ENCODE measurements at places on chromosomes 11 and 22.

GRCh38 chr11:17648528-17648927 is 70.8 kb upstream of the MYOD1 start:
- no peak for DNase-seq

DNA sequence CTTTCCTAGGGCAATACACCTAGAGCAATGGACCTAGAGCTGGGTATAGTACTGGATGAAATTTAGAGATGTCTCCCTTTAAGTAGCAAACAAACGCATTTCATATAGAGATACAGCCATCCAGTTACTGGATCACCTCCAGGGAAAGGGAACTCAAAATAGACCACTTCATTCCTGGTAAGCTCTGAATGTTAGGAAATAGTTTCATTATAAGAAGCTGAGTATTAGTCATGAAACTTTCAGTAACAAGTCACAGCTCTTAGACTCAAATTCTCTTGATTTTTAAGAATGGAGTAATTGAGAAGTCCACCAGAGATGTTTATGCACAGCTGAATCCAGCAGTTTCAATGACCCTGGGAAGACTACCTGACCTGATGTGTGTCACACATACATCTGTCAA is 221.9 kb downstream of the FAM76B start:
- DNase-seq = no peak

- DNase-seq = no peak
These were observed 104.7 kb downstream of the DCDC1 start for GRCh38 chr11:31264834-31265233.

GRCh38 chr11:64489831-64490441 is 101.1 kb upstream of the SLC22A12 start:
- no peak for DNase-seq

DNA sequence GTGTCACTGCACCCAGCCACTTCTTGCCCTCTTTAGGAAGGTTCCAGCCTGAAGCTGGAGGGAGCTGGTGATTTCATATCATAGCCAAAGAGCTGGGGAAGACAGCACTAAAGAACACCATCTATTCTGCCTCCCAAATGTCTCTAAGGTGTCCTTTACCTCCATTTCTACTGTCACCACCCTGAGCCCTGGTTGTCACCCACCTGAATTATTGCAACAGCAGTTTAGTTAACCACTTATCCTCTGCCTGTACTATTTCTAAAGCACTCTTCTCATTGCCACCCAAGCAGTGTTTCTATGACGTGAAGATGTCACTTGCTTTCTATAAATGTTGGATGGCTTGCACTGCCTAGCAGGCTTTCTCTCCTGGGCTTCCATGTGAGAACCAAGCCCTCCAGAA is 69.4 kb upstream of the EED start:
- DNase-seq = no peak

DNA sequence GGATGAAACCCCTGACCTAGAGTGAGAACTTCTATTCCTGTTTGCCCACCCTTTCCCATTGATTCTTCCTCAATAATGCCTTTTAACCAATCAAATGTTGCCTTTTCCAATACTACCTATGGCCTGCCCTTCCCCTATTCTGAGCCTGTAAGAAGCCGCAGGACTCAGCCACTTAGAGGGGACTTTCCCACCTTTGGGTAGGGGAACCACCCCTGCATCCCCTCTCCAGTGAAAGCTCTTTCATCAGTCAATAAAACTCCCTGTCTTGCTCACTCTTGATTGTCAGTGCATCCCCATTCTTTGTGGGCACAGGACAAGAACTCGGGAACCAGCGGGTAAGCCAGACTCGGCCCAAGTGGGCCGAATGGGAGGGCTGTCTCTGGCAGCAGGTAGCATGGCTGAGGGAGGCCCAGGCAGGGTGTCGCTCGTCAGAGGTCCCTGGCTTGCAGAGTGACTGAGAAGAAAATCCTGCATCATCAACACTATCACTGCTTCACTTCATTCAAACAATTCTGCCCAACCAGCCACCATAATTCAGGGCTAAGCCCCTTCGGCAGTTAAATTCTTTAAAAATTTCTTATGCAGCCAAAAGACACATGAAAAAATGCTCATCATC is 30.4 kb downstream of the LDHAL6A start:
- no peak for DNase-seq

GRCh38 chr11:60971520-60971919 is at the start of gene CD6:
Gene CD6 (plus strand): TSS chr11:60971680. CDS start chr11:60971866, 186 bp downstream.
- no peak for DNase-seq

DNA sequence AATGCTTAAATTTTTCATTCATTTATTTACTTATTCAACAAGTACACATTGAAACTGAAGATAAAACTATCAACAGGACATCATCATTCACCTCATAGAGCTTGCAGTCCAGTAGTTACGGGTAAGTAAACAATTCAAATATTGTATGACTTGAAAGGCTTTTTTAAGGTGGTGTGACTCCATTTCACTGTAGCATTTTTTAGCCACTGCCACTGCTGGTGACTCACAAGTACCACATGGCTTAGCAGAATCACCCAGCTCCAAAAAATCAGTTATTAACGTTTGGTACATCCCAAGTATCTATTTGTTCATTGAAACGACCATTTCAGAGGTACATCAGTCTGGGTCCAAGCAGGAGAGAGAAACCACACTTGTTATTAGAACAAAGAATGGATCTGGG is 427.9 kb upstream of the DDI1 start:
- no peak for DNase-seq

DNA sequence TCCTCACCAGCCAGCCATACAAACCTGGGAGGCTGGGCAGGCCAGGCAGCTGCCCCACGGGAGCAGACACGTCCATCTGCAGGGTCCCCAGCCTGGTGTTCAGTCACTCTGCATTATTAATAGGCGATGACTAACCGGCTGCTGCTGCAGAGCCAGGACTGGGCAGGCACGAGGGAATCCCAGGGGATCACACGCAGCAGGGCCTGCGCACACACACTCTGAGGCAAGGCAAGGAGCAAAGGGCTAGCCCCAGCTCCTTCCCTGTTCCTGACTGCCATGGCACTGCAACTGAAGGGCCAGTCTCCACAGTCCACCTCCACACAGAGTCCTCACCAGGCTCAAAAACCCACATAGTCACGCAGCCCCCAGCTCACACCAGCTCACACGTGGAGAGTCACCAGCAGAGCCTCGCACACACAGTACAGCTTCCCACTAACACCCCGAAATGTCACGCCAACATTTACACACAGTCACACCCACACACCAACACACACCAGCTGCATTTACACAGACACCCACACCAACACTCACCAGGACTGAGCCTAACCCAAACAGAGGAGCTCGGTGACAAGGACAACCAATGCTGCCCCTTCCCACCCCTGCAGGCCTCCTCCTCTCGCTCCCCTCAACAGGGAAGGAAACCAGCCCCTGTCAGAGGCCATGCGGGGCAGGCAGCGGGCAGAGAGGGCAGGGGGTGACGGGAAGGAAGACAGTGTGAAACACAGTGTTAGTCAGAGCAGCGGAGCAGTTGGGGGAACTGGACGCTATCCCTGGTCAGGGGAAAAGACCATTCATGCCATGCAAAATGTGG is 47.3 kb downstream of the NRXN2 start:
- DNase-seq = no peak

DNA sequence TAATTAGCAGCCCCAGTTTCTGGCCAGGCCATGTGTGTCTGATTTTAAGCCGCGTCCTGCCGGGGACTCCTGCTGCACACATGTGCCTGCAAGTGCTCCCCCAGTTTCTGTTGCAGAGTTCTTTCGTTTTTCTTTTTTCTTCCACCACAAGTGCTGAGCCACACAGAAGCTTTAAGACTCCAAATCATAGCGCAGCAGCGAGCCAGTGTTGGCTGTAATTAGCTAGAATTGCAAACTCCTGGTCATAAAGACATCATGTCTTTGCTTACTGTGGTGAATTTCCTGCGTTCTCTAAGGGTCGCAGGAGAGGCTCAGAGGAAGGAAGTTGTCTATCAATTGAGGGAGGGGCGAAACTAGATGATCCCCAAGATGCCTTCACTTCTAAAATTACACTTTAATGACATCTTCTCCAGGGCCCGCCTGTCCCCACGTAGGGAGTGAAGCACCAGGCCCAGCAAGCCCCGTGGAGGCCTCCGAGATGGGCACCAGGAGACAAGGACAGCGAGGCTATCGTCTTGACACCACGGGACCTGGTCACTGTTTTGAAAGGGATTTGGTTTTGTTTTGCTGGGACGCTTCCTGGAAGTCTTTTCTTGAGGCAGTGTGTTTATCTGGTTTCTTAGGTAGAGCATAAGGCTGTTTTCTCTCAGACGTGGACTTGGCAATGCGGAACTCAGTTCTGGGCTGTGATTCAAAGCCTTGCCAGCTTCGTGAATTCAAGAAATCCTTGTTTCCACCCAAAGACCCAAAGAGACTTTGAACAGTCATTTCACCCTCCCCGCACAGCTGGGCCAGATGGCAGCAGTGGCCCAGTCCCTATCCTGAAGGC is 71.8 kb downstream of the UBASH3B start:
- no peak for DNase-seq
